ENCODE measurements at places on chromosomes 7 and 10.
A peak's percentile ranks its signal among the peaks of the same experiment; 100 is the strongest.

DNA sequence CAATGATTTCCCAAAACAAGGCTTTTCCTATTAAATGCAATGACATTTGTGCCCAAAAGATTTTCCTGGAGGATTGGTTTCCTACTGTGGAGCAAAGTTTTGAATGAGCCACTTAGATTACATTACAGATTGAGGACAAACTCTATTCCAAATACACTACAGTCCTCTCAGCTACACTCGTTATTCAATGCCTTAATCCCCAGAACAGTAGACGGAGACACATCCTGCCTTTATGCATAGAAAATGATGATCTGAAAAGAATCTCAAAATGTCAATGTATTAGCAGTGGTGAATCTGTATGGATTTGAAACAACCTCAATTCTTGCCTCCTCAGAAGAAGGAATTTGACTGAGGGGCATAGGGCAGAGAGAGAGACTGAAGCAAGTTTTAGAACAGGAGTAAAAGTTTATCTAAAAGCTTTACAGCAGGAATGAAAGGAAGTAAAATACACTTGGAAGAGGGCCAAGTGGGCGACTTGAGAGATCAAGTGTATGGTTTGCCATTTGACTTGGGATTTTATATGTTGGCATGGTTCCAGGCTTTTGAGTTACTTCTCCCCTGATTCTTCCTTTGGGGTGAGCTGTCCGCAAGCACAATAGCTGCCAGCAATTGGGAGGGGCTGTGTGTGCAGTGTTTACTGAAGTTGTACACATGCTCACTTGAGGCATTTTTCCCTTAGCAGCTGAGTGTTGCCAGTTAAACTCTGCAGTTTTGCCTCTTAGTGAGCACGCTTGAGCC, 891.9 kb upstream of the MBL2 start:
- DNase-seq, result no peak

GRCh38 chr10:132697578-132698200, 88.3 kb downstream of the NKX6-2 start:
- DNase-seq, result no peak

DNA sequence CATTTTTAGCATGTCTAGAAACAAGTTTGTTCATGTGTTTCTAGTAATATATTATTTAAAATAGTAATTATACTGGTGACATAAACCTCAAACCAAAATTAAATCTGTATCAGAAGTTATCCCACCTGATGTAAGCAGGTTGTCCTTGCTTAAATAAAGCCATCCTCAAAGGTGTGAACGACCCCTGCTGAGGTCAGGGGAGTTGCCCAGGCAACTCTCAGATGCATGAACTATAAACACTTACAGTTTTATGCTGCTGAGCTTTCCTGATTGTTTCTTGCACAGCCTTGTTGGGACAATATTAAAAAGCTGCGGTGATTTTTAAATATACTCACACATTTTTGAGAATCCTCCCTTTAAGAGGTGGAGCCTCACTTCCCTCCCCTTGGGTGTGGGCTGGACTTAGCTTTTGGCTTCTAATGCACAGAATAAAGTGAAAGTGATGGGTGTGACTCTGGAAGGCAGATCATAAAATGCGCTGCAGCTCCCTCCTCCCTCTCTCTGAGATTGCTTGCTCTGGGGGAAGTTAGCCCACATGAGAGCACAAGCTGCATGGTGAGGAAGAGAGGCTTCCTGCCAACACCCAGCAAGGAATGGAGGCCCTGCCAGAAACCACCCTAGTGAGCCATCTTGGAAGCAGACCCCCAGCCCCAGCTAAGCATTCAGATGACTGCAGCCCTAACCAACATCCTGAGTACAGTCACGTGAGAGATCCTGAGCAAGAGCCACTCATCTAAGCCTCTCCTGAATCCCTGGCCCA, 152.7 kb downstream of the SKIDA1 start:
- DNase-seq, result peak; percentile 69

- peak; percentile 52 for DNase-seq
These were observed 306.2 kb upstream of the AKR1E2 start for GRCh38 chr10:4519658-4520402.

- no peak for DNase-seq
These were observed 342.3 kb upstream of the BMPER start for GRCh38 chr7:33562996-33563395.

GRCh38 chr10:122461729-122462532, 578 bp downstream of the HTRA1 start:
- no peak for DNase-seq

- no peak for DNase-seq
These were observed 41.1 kb downstream of the INSIG1 start for GRCh38 chr7:155338632-155339320.
